ENCODE measurements at places on chromosomes 4 and X.

GRCh38 chr4:179307297-179308136, 1865.3 kb upstream of the AGA start:
- no peak for DNase-seq

DNA sequence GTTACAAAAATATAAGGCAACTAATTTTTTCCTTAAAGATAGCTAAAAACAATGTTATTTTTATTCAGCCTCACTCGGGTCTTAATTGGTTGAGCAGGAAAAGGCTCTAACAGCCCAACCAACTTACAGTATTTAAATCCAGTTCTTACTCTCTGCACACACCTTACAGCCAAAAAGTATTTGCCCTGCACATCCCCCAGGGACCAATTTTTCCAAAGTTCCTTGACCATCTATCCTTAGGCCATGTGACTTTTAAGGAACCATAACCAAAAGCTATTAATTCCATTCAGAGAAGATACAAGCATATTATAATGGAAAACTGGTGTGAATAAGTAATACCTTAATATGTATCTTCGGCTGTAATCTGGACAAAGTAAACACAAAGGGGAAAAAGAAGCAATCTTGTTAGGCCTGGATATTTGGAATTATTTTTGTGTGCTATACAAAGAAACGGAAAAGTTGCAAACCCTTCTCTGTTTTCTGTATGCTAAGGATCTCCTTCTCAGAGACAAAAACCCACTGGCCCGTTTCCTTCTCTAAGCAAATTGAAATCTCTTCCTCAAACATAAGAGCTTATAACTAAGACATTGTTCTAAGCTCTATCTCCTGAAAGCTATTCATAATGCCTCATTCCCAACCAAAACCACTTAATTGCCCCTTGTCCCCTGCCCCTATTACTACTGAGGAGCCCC, 1.0 kb upstream of the THAP9 start:
- no peak for DNase-seq

DNA sequence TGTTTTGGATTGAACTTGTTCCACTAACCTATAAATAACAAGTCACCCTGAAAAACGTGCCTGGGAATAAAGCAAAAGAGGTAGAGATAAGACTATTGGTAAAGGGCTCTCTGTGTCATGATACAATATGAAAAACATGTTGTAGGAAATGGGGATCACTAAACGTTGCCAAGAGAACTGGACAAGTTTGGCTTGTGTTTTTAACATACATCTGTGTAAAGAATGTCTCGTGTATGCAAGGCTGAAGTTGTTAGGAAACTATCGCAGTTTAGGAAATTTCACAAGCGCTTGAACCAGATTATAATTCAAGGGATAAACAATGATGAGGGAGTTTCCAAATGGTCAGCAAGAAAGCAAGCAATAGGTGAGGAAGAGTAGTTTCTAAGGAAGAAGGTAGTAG, 655.8 kb downstream of the PCDH7 start:
- no peak for DNase-seq

GRCh38 chr4:182486881-182487280, 243.7 kb downstream of the TENM3 start:
- no peak for DNase-seq

- DNase-seq, result no peak
These were observed 672.7 kb downstream of the RPA4 start for GRCh38 chrX:97556359-97556758.
